ENCODE measurements at places on chromosomes 16 and 17.
A peak's percentile ranks its signal among the peaks of the same experiment; 100 is the strongest.

- peak overlapping the region; percentile 83 for H3K4me3 ChIP-seq
- peaks cover 21% of the 10 kb centered on the region for H3K4me1 ChIP-seq
- peaks cover 3% of the 10 kb centered on the region for H3K36me3 ChIP-seq
- DNase-seq = no peak
- peaks cover 13% of the 10 kb centered on the region for H3K27me3 ChIP-seq
Measured at GRCh38 chr17:80414508-80414802, 512 bp upstream of the ENDOV start.

GRCh38 chr17:732902-733720 lies 715 bp downstream of the TLCD3A start:
- peaks cover 3% of the 10 kb centered on the region for H3K27me3 ChIP-seq
- H3K36me3 ChIP-seq = peaks cover 34% of the 10 kb centered on the region
- peak overlapping the region; percentile 91 for H3K27ac ChIP-seq
- H3K4me1 ChIP-seq = peaks cover 39% of the 10 kb centered on the region
- DNase-seq = peak; percentile 78
- peak overlapping the region; percentile 90 for H3K4me3 ChIP-seq

DNA sequence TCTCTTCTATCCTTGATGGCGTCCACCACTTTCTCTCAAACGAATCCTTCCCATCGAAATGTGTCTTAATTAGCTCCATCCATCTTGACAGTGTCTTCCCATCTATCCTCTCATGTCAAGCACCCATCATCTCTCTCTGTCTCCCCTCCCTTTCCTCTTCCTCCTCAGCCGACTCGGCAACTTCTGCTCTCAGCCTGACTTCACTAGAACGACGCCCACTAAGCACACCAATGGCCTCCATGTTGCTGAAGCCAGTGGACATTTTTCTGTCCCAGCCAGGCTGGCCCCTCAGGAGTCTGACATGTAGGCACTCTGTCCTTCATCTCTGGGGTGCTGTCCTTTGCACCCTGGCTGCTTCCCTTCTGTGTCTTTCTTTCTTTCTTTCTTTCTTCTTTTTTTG lies 2.5 kb upstream of the SPATA20 start:
- no peaks in the 10 kb centered on the region for H3K36me3 ChIP-seq
- peaks cover 12% of the 10 kb centered on the region for H3K27me3 ChIP-seq
- DNase-seq = no peak
- H3K4me1 ChIP-seq = peaks cover 13% of the 10 kb centered on the region
- H3K4me3 ChIP-seq = no peak overlapping the region

GRCh38 chr17:66398617-66399016 lies 96.2 kb downstream of the PRKCA start:
- H3K4me1 ChIP-seq = peaks cover 96% of the 10 kb centered on the region
- DNase-seq = no peak
- H3K27ac ChIP-seq = peak overlapping the region; percentile 72
- peaks cover 32% of the 10 kb centered on the region for H3K36me3 ChIP-seq

GRCh38 chr16:14548933-14549788 lies 80.9 kb downstream of the PARN start:
- no peaks in the 10 kb centered on the region for H3K4me1 ChIP-seq
- DNase-seq = no peak
- no peak overlapping the region for H3K4me3 ChIP-seq

GRCh38 chr16:4914528-4915225 lies 22.3 kb downstream of the PPL start:
- peaks cover 3% of the 10 kb centered on the region for H3K27me3 ChIP-seq
- no peak for DNase-seq
- no peak overlapping the region for H3K4me3 ChIP-seq
- no peak overlapping the region for H3K27ac ChIP-seq

GRCh38 chr17:80777274-80777673 lies 214.4 kb upstream of the CHMP6 start:
- DNase-seq = no peak
- peak overlapping the region; percentile 79 for H3K27ac ChIP-seq
- H3K4me1 ChIP-seq = peaks cover 87% of the 10 kb centered on the region
- no peak overlapping the region for H3K4me3 ChIP-seq

- H3K4me1 ChIP-seq = peaks cover 13% of the 10 kb centered on the region
- no peak overlapping the region for H3K4me3 ChIP-seq
- no peaks in the 10 kb centered on the region for H3K27me3 ChIP-seq
- H3K27ac ChIP-seq = no peak overlapping the region
Measured at GRCh38 chr16:26273607-26274006, 581.8 kb downstream of the HS3ST4 start.

DNA sequence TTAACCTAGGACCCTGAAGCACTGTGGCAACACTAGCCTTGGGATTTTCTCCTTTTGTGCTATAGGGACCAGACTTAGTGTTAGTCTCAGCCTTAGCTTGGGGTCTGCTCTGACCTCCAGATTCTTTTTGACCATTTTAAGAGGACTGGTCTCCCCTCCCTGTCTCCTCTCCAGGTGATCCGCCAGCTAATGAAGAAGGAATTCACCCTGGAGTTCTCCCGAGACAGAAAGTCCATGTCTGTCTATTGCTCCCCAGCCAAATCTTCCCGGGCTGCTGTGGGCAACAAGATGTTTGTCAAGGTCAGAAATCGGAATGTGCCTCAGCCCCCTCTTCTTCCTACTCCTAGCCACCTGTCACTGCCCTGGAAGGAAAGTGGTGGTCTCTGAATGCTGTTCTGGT lies 19.5 kb downstream of the ATP2A1 start:
- H3K4me3 ChIP-seq = no peak overlapping the region
- no peaks in the 10 kb centered on the region for H3K36me3 ChIP-seq
- no peak for DNase-seq

Measured in activated naive CD8-positive, alpha-beta T cell treated with anti-CD3 and anti-CD28 coated beads, Interleukin-2, amount 50 U/mL, for 24 hours (primary cell).